Stimulated activated CD8-positive, alpha-beta memory T cell treated with anti-CD3 and anti-CD28 coated beads, Interleukin-7, amount 100 ng/mL, for 1 hour (primary cell): ENCODE measurements at places on chromosomes 1 and 21.

DNA sequence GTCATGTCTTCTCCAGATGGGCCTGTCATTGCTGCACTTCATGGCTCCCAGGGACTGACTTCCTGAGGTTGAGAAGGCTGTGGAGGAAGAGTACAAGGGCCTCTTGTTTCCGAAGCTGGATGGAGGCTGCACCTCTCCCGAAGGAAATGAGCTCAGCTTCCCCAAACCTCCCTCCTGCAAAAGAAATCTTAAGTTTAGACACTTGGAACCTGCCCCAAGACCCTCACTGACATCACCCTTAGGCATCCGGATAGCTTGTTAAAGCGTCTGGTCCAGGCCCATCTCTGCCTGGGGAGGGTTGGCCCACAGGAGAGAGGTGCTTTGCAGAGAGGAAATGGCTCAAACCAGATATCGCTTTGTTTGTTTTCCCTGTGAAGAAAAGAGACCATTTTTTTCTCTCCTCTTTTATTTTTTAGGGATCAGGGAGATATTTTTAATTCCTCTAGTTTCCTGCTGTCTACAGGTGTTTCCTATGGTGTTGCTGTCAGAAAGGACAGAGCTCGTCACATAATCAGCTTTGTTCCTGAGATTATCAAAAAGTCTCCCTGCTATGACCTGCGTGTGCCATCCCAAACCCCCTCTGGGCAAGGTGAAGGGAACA lies 25.0 kb downstream of the RCSD1 start:
- no peak for DNase-seq

- no peak for DNase-seq
Measured at GRCh38 chr1:2906620-2907019, 105.1 kb upstream of the TTC34 start.

- DNase-seq = no peak
Measured at GRCh38 chr1:7769673-7770412, 1.3 kb upstream of the VAMP3 start.

GRCh38 chr1:9326596-9326995 lies 33.9 kb downstream of the SPSB1 start:
- no peak for DNase-seq

- DNase-seq = no peak
Measured at GRCh38 chr1:117817629-117818028, 111.8 kb downstream of the GDAP2 start.

GRCh38 chr1:58659516-58659915 lies 40.3 kb downstream of the MYSM1 start:
- no peak for DNase-seq
